ENCODE measurements at places on chromosomes 2 and 18. TPM values are rescaled to one million over a fixed set of nuclear protein-coding genes. Genes with fewer than 3 reads are reported as not detected.

Gene SYT4
- total RNA-seq = not detected

Gene RUFY4
- total RNA-seq = not detected

Gene CXXC1
- 30.9 TPM for total RNA-seq

Gene MC2R
- not detected for total RNA-seq

Gene RTP5
- not detected for total RNA-seq

Gene NT5DC4
- not detected for total RNA-seq

Gene DUSP11
- total RNA-seq = 8.9 TPM

Gene ATP5F1A
- total RNA-seq = 1,102 TPM

Gene MAP2
- 2.9 TPM for total RNA-seq

Gene CDH20
- 5.2 TPM for total RNA-seq

Gene WNT10A
- total RNA-seq = not detected

Gene PPP4R3B
- total RNA-seq = 25.4 TPM

Gene GPR35
- total RNA-seq = 0.92 TPM

Gene WIPF1
- total RNA-seq = 7.4 TPM

Gene OXER1
- total RNA-seq = 1.2 TPM

Gene UBR3
- 161 TPM for total RNA-seq

Gene ZC3H8
- 22.5 TPM for total RNA-seq

Gene UCN
- total RNA-seq = not detected

Gene PTH2R
- total RNA-seq = not detected

Gene OTX1
- not detected for total RNA-seq

Gene C2orf78
- not detected for total RNA-seq

Gene SOWAHC
- total RNA-seq = 0.75 TPM

Gene VSNL1
- total RNA-seq = not detected

Gene AMER3
- total RNA-seq = not detected

Gene MAB21L4
- not detected for total RNA-seq

Gene PJVK
- total RNA-seq = 1.5 TPM

Gene IL1R2
- 2.7 TPM for total RNA-seq

Gene TRPM8
- total RNA-seq = not detected

Gene EFHD1
- 10.0 TPM for total RNA-seq

Gene NOL4
- not detected for total RNA-seq

Gene CTLA4
- not detected for total RNA-seq

Gene GATA6
- 0.92 TPM for total RNA-seq

Gene RFTN2
- 0.92 TPM for total RNA-seq

Gene SF3B6
- 51.0 TPM for total RNA-seq

Gene RTTN
- total RNA-seq = 7.1 TPM

Gene NCKAP5
- total RNA-seq = 1.2 TPM

Gene GLI2
- 0.71 TPM for total RNA-seq

Gene STAM2
- 17.8 TPM for total RNA-seq

Gene RTKN
- total RNA-seq = 18.8 TPM

Gene DPP4
- 1.4 TPM for total RNA-seq

Gene CNTNAP5
- not detected for total RNA-seq

Gene CD302
- 5.6 TPM for total RNA-seq

Gene MTCL1
- total RNA-seq = 4.5 TPM

Gene CHST10
- 6.3 TPM for total RNA-seq

Gene CD8B
- total RNA-seq = not detected

Gene CXCR4
- 6.9 TPM for total RNA-seq

Gene ASAP2
- total RNA-seq = 9.0 TPM

Gene DARS1
- 81.9 TPM for total RNA-seq

Gene NHEJ1
- total RNA-seq = 11.5 TPM

Gene IL36A
- total RNA-seq = not detected

Gene LCT
- total RNA-seq = 0.02 TPM

Gene FBXO48
- total RNA-seq = 0.97 TPM

Gene ZC3H6
- 11.2 TPM for total RNA-seq

Gene GRHL1
- total RNA-seq = 1.2 TPM

Gene PTPN4
- 35.4 TPM for total RNA-seq

Gene UGT1A8
- not detected for total RNA-seq

Gene TNFAIP6
- 1.4 TPM for total RNA-seq

Data from psoas muscle (tissue), 8 donors.